ENCODE measurements at places on chromosomes 4 and X.

DNA sequence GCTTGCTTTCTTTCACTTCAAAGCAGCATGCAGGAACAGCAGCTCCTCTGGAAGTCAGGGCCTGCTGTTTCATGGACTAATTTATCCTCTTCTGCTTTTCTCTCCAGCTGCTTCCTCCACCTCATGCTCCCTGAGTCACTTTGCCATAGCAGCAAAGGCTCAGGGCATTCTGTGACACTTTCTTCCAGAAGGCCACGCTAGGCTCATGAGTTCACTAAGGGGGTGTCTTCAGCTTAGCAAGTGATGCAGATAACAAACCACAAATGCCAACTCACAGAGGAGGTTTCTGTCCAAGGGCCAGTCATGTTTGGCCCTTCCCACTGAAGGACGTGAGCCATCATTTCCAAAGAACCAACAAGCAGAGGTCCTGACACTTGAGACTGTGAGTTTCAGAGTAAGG is 200.2 kb downstream of the ADGRA3 start:
- DNase-seq, result no peak

GRCh38 chrX:9071031-9071650 is 37.2 kb upstream of the FAM9B start:
- DNase-seq, result no peak

DNA sequence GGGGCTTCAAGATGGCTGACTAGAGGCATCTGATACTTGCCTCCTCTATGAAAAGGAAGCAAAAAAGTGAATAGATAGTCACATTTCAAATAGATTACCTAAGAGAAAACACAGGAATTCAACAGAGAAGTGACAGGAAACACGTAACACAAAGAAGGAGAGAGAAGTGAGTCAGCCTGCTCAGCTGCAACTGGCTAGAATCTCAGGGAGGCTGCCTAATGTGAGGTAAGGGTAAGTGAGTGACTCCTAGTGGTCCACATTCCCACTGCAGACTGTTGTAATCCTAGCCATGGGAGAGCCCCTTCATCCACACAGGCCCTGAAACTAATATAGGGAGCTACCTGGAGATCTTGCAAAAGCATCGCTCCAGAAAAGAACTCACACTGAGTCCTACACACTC is 179.2 kb downstream of the SLC7A11 start:
- no peak for DNase-seq

DNA sequence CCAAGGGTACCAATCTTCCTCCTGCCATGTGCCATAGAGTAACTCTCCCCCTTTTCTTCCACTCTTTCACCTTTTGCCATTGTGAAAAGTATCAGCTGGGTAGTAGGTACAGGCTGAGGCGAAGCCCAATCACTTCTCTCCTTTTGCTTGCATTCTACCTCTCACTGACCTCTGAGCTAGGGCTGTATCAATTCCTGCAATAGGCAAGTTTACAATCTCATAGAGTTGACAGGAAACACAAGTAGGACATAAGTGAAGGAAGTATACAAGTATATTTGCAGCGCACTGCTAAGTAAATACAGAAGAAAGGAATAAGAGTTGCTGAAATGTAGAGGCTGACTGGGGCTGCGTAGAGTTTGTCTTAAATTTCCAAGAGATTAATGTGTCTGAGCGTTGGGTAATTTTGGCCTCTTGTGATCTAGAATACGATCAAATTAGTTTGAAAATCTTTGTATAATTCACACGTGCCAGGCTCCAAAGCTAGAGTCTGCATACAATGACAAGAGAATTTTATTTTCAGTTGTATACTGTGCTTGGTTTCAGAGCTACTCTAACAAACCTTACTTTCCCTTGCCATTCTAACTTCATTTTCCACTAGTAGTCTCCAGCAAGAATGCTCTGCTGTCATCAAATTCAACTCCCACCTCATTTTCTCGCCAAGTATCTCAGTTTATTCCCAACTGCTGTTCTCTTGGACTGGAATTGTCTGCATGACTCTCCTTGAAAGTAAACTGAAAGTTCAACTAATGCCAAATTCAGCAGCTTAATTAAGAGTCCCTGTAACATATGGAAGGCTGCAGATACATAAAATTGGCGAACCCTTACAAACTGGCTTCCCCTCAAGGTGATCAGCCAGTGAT is 90.3 kb downstream of the ATP11C start:
- DNase-seq, result no peak

GRCh38 chr4:1883583-1883982 is 12.4 kb downstream of the NSD2 start:
- DNase-seq, result no peak

Data from GM06990 (cell line).